ENCODE measurements at places on chromosomes 1 and 21.

DNA sequence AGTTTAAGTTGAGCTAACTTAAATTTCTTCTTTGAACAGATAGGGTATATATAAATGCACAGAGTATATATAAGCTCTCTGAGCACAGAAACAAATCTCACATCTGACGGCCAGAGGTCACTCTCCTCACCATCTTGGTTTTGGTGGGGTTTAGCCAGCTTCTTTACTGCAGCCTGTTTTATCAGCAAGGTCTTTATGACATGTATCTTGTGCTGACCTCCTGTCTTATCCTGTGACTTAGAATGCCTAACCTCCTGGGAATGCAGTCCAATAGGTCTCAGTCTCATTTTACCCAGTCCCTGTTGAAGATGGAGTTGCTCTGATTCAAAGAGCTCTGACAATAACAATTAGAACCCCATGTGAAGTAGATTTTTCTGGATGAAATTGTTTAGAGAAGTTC, 1.6 kb upstream of the MOV10 start:
- no peak for DNase-seq

GRCh38 chr1:245420926-245421325, 266.1 kb downstream of the KIF26B start:
- no peak for DNase-seq

- DNase-seq, result no peak
Observed at GRCh38 chr1:8533124-8533523, 215.2 kb downstream of the SLC45A1 start.

- DNase-seq, result no peak
Observed at GRCh38 chr21:34180407-34180806, 107.0 kb downstream of the MRPS6 start.

DNA sequence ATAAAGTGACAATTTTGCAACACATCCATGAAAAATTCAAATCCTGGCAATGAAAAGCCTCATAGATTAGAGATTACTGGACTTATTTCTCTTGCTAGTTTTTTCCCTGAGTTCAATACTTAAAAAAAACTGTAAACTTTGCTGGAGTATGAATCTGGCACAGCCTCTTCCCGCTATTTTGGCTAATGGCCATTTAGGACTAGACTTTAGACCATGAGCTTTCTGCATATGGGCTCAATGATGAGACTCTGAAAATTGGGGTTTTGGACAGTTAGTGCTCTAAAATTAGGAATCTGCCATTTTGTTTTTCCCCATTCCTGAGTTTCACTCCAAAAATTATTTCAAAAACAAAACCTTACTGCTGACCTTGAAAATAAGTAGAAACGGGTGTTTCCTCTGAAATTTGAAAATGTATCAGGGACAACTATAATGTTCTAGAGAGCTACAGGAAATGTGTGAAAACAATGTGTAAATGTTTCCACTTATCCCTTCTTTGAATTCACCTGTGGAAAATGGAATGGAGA, 137.5 kb downstream of the HMCN1 start:
- no peak for DNase-seq

Measured in CD4-positive, alpha-beta T cell treated with Interleukin-4 for 1 hour (primary cell).